ENCODE measurements at places on chromosomes 13 and 19.

GRCh38 chr13:74201530-74201929 lies 67.3 kb upstream of the KLF12 start:
- no peak for DNase-seq

GRCh38 chr13:98575904-98576199 lies 1.1 kb downstream of the STK24 start:
- no peak for DNase-seq

DNA sequence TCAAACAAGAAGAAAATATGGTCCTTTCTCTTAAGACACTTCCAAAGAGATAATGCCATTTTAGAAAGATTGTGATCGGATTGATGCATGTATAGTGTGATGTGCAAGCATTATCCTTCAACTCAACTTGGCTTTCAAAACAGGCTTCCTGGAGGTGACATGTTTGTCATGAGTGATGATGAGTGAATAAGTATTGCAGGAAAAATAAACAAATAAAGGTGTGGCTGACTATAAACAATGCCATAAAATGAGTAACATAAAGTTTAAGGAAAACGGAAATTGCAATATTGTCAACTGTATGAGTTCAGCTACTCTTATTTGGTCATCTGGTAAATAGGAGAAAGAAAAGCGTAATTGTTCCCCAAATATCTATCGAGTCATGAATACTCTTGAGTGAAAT lies 1283.7 kb downstream of the PCDH9 start:
- DNase-seq, result no peak

DNA sequence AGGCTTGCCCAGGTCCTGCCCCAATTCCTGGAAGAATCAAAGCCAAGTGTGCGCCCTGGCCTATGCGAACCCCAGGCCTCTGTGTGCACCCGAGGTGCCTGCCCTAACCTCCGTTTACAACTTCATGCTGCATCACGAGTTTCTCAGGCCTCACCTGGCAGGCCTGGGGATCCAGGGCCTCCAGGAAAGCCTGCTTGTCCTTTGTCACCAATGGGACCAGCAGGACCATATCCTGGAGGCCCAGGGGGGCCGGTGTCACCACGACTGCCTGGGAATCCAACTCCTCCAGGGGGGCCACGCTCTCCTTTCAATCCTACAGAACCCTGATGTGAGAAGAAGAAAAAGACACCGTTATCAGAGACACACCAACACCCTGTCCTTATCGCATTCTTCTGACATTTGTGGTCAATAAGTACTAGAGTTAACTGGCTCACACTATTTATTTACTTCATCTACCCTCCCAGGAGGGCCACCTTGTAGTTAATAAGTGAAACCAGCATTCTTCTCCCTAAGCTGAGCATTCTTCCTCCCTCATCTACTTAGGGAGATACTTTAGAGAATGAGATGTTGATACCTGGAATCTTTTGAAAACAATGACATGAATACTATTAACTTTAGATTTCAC lies 120.6 kb downstream of the COL4A1 start:
- no peak for DNase-seq

DNA sequence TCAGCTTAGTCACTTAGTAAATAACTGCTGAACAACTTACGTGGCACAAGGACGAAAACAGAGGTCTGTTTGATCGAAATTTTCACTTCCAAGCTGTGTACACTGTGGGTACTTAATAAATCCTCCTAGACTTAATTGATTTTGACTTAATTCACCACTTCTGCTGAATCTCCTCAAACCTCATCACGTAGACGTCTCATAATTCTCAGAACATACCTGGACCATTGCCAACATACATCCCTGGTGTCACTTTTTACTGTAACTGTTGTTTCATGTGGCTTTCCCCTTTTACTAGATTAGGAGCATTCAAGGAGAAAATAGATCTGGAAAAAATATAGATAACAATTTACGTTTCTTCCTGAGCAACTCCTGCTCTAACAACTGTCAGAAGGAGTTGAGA lies 105.0 kb downstream of the MBNL2 start:
- no peak for DNase-seq

GRCh38 chr19:29812881-29813275 lies 1.1 kb downstream of the CCNE1 start:
- no peak for DNase-seq

GRCh38 chr19:50703915-50704796 lies 15.4 kb downstream of the SHANK1 start:
- DNase-seq, result no peak

DNA sequence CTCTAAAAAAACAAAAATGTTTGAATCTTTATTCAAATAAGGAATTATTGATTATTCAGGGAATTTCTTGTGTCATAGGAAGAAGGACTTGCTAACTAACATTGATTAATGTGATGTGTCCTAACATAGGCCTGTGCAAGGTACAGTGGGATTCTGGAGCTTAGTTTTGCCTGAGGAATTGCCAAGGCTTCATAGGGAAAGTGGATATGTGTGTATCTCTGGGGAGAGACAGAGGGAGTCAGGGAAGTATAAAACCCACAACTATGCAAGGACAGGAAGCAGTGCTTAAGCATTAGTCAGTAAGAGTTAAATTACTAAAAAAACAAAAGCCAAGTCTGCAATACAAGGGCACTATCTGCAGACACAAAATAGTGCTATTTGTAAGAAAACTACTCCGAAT lies 59.6 kb downstream of the WDFY2 start:
- peak; percentile 77 for DNase-seq

GRCh38 chr13:36850790-36851438 lies 31.9 kb downstream of the RFXAP start:
- peak; percentile 5 for DNase-seq

GRCh38 chr13:112200200-112200599 lies 133.3 kb downstream of the SOX1 start:
- no peak for DNase-seq

DNA sequence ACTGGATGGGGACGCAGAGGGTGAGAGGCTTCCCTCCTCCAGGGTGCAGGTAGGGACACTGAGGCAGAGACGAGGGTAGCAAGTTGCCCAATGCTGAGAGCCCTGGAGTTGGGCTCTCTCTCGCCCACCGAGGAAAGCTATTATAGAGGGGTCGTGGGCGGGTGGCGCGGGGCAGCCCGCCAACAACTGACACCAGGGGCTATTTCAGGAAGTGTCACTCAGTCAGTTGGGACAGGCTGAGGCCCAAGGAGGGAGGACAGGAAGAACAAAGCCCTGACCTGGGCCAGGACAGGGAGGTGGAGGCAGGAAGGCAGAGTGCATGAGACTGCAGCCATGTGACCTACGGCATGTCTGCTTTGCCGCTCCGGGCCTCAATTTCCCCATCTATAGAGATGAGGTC lies 29.9 kb downstream of the TINCR start:
- DNase-seq, result no peak

GRCh38 chr13:85659493-85659892 lies 139.7 kb downstream of the SLITRK6 start:
- no peak for DNase-seq

GRCh38 chr19:15508035-15508710 lies at the start of gene CYP4F22:
TSS of gene CYP4F22 (plus strand) at chr19:15508525. CDS start at chr19:15525337, 16,812 bp downstream.
- DNase-seq, result no peak

- DNase-seq, result no peak
Measured at GRCh38 chr19:29964171-29964570, 22.1 kb downstream of the URI1 start.

DNA sequence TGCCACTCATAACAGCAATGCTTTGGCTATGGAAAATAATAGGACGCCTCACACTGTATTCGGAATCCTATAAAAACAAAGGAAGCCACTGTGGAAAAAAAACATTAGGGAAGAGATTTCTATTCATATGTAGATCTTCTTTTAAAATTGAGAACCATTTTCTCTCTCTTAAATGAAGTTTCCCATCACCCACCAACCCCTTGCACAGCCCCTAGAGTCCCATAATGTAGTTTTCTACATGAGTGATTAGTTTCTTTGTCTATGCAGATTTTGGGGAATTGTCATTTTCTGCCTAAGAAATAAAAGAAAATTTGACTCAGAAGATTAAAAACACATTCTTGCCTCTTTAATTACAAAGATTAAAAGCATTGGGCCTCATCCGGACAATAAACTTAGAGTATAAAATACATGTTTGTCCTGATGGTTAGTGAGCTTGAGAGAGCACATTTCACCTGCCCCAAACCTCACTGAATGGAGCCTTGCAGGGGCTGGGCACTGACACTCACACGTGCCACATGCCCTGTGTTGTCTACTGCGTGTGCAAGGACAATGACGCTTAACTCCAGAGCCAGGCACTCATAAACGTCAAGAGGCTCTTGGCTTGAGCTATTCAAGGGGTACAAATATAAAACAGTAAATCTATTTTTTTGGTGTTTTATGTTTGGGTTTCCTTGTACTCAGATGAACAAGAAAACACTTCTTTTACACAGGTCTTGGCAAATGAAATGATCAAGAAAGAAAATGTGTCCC lies 40.0 kb upstream of the KL start:
- no peak for DNase-seq

GRCh38 chr13:24244802-24245201 lies 64.6 kb upstream of the C1QTNF9 start:
- DNase-seq, result no peak

GRCh38 chr19:6465006-6465405 lies 935 bp downstream of the CRB3 start:
- DNase-seq, result no peak

- DNase-seq, result no peak
Measured at GRCh38 chr13:94674609-94675348, 37.6 kb downstream of the SOX21 start.

DNA sequence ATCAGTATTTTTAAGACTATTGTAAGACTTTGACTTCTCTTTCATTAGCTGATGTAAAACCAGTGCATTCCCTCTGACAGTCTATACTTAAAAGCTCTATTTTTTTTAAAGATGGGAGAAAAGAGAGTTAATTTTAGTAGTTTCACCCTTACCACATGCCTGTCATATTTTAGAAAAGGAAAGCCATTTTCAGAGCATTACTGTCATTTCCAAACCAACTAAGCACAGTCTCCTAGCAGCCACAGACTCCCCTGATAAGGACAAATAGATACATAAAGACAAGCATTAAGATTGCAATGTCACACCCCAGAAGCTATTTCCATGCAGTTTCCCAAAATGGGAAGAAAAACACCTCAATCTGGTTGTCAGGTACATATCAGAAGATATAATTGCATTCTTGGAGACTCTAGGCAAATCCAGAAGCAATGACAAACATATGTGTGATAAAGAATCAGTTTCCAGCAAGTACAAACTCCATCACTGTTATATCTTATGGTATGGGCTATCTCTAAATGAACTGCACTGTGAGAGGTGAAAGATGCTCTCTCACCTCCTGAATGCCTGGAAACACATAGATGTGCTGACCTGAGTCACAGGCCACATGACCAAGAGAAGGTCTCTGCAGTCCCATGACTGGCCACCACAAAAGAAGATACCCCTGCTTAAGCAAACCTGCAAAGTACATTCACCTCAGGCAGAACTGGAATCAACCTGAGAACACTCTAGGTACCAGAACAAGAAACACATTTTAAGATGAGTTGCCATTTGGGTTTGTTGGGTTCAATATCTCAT lies 303.3 kb downstream of the POU4F1 start:
- no peak for DNase-seq

Measured in SW 1271 (cell line).